ENCODE measurements at places on chromosomes 5 and 9.

DNA sequence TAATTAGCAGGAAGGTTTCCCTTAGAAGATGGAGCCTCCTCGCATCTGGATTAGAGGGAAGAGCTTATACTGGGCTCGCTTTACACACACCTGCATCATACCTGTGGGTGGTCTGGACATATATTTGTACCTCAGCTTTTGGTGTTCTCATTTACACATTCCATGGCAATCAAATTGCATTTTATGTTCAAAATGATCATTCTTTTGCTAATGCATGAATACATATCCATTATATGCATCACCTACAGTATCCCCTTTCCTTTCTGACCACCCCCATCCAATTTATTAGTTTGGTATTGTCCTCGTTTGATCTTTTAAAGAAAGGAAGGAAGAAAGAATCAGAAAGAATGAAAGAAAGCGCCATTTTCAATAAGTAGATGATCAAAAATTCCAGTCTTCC is 251.5 kb downstream of the SLF1 start:
- no peak for DNase-seq

- no peak for DNase-seq
These were observed 66.9 kb downstream of the MAN2A1 start for GRCh38 chr5:109756543-109757185.

DNA sequence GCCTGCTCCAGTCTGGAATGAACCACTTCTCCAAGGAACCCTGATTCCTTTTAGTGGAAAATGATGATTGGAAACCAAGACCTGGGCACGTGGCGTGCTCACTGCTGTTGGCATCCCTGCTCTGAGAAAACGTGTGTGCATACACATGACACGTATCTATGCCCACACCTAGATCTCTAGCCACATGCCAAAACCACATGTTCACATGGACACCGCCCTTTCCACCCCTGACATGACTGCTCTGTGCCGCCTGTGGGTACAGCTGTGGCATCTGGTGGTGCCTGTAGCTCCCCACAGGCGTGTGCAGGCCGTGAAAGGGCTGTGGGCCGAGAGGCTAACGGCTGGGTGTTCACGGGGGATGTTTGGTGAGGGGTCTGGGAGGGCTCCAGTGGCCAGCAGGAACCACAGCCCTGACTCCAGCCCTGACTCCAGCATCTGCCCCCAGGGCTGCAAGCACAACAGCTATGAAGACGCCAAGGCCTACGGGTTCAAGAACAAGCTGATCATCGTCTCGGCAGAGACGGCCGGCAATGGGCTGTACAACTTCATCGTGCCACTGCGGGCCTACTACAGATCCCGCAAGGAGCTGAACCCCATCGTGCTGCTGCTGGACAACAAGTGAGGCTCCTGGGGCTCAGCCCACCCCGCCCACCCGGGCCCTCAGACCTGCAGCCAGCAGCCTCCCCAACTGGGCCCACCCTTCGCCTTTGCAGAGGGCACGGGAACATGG is 75.1 kb downstream of the KCNT1 start:
- no peak for DNase-seq

DNA sequence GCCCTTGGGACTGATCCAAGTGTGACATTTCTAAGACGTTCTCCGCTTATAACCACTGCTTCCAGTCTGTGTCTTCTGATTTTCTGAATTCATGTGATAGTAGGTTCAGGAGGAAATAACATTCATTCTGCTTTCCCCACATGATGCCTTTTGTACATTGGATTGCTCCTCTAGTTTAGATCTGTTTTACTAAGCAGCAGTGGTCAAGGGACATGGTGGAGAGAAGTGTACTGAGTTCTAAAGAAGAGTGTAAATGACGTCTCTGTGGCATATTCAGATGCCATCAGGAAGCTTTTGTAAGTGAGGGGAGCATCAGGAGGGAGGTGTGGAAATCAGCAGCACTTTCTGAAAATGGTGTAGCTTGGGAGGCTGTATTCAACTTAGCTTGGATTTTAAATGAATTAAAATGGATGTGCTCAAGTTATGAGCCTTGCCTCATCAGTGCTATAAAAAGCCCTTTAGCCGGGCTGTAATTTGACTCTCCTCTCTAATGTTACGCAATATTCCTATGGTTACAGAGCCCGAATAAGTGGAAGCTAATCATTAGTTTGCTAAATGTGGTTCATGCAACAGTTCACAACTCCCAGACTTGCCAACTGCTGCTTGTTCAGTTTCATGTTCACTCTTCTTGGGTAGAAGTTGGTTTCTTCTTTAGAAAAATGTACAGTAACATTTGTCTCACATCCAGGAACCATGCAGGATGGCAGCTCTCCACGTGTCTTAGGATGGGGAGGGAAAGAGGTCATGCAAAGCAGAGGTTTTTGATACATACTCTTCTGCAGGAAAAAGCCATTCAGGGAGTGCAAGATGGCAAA is 281.3 kb downstream of the ARHGAP26 start:
- no peak for DNase-seq

- no peak for DNase-seq
These were observed 60.8 kb downstream of the FOXD1 start for GRCh38 chr5:73387601-73388305.

DNA sequence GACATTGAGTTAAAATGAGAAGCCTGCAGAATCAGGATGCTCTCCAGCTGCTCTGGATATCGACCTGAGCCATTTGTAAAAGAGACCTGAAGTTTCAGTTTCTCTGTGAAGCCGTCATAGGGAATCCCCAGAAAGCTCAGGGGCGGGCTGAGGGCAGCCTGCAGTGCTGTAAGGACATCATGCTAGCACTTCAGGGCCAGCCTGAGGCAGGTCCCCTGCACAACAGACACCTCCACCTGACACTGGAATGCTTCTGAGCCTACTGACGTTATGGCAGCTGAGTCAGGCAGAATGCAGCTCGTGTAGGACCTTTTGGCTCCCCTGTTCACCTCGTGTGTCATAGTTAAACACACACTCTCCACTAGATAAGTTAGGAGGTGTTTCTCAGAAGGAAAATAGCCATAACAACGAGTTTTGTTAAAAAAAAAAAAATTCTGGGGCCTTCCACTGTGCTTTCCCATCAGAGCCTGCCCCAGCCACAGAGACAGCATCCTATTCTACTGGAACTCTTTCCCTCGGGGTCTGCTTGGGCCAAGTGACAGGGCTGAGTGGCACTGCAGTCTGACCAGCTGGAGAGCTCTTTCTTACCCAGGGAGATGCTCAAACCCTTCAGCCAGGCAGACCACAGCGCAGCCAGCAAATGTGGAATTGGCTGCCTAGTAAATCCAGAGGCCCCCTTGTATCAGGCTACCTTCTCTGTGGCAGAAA is 354.9 kb downstream of the DIRAS2 start:
- DNase-seq = no peak

GRCh38 chr9:12640016-12640587 is 53.1 kb upstream of the TYRP1 start:
- no peak for DNase-seq

DNA sequence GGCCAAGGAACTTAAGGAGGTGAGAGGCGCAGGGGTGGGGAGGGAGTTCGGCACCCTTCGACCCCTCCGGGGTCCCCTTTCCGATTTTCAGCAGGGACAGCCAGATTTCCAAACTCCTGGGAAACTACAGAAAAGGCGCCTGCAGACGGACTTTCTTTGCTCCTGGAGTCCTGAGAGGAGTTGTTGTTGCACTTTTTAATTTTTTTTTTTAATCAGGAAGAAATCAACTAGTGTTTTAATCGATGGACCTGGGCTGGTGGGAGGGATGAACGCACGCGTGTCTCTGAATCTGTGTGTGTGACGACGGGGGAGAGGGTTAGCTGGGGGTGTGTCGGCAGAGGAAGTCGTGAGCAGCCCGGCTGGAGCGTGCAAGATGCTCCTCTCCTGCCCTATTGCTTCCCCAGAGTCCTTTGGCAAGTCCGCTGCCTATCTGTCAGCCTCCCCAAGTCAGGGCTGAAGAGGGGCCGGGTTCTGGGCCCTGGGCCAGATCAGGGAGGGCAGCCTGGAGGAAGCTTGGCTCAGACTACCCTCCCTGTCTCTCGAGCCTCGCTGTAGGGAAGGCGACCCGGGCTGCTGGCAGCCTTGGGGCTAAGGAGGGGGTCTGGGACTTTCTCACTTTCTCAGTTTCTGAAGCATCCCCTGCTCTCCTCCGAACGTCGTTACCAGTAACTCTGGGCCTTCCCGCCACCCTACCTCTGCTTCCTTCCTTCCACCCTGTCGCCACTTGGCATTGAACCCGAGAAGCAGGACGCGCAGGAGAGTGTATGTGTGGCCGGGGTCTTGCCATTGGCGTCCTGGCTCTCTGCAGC is 731 bp downstream of the PRR16 start:
- DNase-seq = no peak

- no peak for DNase-seq
These were observed 294.9 kb downstream of the TAF11L14 start for GRCh38 chr5:17929171-17929570.

DNA sequence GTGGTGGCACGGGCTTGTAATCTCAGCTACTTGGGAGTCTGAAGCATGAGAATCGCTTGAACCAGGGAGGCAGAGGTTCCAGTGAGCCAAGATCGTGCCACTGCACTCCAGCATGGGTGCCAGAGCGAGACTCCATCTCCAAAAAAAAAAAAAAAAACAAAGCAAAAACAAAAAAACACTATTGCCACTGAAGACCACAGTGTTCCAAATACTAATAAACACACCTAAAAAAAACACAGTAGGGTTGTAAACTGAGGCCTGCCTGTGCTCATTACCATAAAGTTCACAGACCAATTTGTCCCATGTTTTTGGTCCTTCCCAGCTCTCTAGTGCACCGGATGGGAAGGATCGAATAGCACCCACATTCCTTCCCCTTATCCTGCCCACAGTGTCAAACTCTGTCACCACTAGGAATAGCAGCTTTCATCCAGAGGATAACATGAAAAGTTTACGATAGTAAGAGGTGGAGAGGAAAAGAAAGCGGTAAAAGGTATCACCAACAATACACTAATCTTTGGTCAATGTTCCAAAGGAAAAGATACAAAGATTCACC is 49.2 kb downstream of the MYO10 start:
- no peak for DNase-seq

DNA sequence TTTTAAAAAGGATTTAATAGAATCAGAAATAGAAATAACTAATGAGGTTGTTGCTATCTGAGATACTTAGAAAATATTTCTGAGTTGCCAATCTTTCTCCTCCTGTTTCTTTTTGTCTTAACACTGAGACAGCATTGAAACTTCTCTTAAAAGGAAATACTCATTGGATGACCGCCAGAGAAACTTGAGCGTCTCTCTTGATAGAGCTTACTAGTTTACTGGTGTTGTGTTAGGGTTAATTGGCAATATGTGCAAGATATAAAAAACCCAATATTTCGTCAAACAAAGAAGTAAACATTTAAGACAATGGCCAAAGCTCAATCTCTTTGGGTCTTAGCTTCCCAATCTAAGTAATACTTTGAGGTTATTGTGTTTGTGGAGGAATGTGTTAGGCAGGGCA is 176.4 kb upstream of the CHD1 start:
- no peak for DNase-seq

DNA sequence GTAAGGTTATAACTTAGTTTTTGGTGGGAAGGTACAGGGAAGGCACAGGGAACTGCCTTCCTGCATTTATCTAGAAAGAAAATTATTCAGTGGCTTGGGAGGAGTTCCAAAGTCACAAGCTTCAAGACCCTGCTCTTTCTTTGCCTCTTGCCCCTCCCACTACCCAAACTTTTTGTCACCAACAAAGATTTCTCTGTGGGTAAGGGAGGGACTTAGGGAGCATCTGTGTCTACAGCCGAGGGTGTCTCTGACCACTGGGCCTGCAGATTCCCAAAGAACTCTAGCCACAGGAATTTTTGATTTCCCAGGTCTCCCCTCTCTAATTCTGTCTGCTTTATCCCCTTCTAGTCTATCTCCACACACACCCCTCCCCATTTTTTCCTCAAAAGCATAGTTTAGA is 2.1 kb downstream of the ECSCR start:
- no peak for DNase-seq

DNA sequence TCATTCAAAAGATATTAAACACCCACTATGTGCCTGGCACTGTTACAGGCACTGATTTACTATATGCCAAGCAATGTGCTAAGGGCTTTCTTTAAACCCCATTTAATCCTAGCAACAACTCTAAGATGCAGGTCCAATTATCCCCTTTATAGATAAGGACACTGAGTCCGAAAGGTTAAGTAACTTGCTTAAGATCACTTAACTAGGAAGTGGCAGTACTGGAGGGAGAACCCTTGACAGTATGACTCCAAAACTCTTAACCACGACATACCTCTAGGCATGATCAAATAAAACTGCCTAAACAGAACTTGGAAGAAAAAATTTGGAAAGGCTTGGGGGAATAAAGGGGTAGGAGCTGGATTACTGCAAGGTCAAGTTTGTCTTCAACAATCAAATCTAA is 1.7 kb downstream of the RAB14 start:
- DNase-seq = no peak

DNA sequence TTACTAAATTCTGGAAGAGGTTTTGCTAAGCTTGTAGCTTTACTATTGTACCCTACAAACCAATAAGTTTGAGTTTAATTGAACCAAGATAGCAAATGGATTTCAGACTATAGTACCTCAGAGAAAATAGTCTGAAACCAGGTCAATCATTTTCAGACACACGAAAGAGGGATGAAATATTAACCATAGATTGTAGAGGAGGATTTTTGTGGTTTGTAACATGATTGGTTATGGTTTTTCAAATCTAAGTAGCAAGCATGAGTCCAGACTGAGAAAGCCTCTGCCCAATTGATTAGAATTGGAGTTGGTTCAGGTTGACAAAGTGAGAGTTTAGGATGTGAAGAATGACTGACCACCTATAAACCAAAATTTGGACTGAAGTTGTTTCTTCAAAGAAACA is 562.7 kb upstream of the DMAC1 start:
- DNase-seq = no peak

GRCh38 chr9:115212832-115213231 is 94.9 kb upstream of the TNC start:
- DNase-seq = no peak
